ENCODE measurements at places on chromosomes 1 and 21. TPM values are rescaled to one million over a fixed set of nuclear protein-coding genes. Genes with fewer than 3 reads are reported as not detected.
A peak's percentile ranks its signal among the peaks of the same experiment; 100 is the strongest.

DNA sequence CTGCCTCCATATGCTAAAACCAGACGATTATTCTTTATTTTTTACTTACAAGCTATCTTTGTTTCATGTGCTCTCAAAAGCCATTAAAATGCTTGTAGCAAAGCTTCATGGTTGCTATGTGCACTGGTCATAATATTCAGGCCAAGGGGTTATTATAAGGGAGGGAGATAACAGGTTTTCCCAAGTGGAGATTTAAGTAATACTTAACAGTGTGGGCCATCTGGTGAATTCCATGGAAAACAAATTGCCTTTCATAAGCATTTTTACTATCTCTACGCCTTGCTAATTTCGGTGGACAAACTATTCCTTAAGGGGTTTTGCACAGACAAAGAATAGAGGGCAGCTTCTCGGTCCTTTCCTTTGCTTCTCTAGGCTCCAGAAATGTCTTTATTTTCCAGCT lies 137.8 kb downstream of the NUF2 start:
- DNase-seq, result no peak
- H3K4me3 ChIP-seq, result no peak overlapping the region
- no peak overlapping the region for H3K27ac ChIP-seq
- H3K27me3 ChIP-seq, result no peaks in the 10 kb centered on the region

GRCh38 chr1:203839081-203839480 lies 22.3 kb upstream of the SNRPE start:
- no peak overlapping the region for H3K27ac ChIP-seq
- H3K4me1 ChIP-seq, result no peaks in the 10 kb centered on the region

GRCh38 chr1:115458426-115459114 lies 120.5 kb upstream of the NGF start:
- DNase-seq, result peak; percentile 39
- H3K4me1 ChIP-seq, result peaks cover 11% of the 10 kb centered on the region
- H3K36me3 ChIP-seq, result no peaks in the 10 kb centered on the region
- H3K27ac ChIP-seq, result no peak overlapping the region

DNA sequence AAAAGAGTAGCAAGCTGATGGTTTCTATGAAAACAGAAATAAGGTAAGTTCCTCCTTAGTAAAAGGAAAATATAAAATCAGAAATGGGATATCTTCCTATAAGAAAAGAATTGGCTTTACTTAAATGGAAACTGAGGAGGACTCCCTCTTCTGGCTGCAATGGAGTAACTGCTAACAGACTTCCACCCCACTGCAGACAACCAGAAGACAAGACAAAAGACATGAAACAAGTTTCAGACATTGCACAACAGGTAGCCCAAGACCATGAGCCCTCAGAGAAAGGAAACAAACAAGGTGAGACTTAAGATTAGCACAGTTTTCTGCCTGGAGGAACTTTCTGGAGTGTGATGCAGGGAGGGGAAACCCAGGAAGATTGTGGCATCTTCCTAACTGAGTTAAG lies 17.0 kb upstream of the OLFML2B start:
- no peaks in the 10 kb centered on the region for H3K27me3 ChIP-seq
- H3K36me3 ChIP-seq, result no peaks in the 10 kb centered on the region
- no peak overlapping the region for H3K4me3 ChIP-seq
- no peak for DNase-seq
- no peak overlapping the region for H3K27ac ChIP-seq

GRCh38 chr1:23795676-23796465 lies 4.7 kb downstream of the GALE start:
- no peaks in the 10 kb centered on the region for H3K27me3 ChIP-seq
- peaks cover 28% of the 10 kb centered on the region for H3K36me3 ChIP-seq
- no peak overlapping the region for H3K4me3 ChIP-seq
- H3K4me1 ChIP-seq, result peaks cover 84% of the 10 kb centered on the region
- H3K27ac ChIP-seq, result peak overlapping the region; percentile 5

DNA sequence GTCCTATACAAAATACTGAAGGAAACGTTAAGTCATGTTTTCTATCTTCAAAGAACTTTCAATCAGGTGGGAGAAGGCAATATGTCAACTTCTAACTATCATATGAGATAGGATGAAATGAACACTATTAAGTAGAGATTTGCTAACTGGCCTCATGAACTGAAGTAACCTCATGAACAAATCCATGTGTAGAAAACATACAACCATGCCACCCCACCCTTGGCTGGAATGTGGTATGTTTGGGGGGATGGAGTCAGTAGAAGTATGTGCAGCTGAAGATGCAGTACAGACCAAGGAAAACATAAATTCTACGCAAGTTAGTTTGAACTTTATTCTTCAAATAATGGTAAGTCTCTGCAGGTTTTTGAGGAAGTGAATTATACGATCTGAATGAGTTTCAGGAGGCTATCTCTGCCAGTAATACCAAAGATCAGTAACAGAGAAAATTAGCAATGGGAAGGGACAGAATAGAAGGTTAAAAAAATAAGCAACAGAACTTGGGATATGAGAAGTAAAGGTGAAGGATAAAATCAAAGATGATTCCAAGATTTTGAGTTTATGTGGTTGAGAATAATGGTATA lies 4.5 kb downstream of the TRMT1L start:
- peaks cover 34% of the 10 kb centered on the region for H3K4me1 ChIP-seq
- no peak overlapping the region for H3K4me3 ChIP-seq
- H3K27me3 ChIP-seq, result no peaks in the 10 kb centered on the region
- peak; percentile 71 for DNase-seq

DNA sequence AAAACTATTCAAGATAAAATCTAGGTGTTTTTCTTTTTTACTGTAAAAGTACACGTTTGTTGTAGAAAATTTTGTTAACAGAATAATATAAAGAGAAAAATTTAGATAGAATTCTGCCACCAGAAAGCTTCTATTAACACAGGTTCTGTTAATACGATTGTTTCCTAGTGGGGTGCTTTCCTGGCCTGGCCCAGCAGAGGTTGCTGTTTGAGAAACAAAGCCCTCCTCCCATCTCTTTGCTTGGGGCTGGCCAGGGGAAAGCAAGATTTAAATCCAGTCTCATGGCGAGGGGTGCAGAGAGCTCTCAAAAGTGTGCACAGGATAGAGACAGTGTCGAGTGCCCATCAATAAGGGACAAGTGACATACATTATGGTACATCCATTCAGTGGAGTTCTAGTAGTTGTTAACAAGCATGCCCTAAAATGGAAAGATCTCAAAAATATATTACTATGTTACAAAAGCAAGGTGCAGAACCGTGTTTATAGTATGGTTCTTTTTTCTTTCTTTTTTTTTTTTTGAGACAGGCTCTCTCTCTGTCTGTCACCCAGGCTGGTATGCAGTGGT lies 14.6 kb upstream of the ACBD3 start:
- no peak overlapping the region for H3K4me3 ChIP-seq
- no peak for DNase-seq
- H3K4me1 ChIP-seq, result no peaks in the 10 kb centered on the region
- no peaks in the 10 kb centered on the region for H3K27me3 ChIP-seq
- no peaks in the 10 kb centered on the region for H3K36me3 ChIP-seq

The RBP7 gene
- 6.2 TPM for total RNA-seq

The TSPEAR gene
- total RNA-seq, result 0.29 TPM

The TEX38 gene
- total RNA-seq, result not detected

The LRRN2 gene
- total RNA-seq, result 0.43 TPM

All from stomach (tissue), 19 donors.